MG63 (cell line): ENCODE measurements at places on chromosomes 3 and 15.

- DNase-seq: no peak
Observed at GRCh38 chr3:48026951-48027908, 11.0 kb upstream of the MAP4 start.

DNA sequence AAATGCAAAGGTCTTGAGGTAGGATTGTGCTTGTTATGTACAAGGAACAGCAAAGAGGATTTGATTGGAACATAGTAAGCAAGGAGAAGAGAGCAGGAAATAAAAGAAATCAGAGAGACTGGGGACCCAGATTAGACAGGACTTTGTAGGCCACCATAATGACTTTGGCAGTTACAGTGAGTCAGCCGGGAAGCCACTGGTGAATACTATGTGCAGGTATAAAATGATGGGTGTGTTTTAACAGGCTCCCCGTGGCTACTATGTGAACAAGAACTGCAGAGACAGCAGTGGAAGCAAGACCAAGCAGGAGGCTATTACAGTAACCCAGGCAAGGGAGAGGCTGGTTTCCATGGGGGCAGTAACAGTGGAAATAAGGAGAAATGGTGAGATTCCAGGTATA, 55.2 kb downstream of the NPTN start:
- no peak for DNase-seq

DNA sequence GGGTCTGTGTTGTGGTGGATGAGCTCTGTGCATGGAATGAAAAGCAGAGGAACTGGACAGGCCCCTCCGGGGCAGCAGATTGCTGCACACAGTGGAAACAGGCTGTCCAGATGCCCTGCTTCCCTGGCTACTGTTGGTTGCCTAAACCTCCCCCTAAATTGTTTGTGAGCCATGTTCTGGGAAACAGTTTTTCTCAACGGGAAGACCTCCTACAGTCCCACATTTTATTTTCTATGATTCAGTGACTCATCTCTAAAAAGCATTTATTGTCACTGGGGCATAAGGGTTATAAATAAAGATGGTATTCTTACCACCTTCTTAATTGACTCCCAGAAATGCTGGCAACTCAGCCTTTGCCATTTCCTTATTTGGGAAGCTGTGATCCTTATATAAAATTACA, 20.3 kb upstream of the PTPN9 start:
- no peak for DNase-seq

- no peak for DNase-seq
Observed at GRCh38 chr3:196216089-196216564, at the start of gene SLC51A. TSS of gene SLC51A (plus strand) at chr3:196216534. CDS start at chr3:196216713, 179 bp downstream.

- peak; percentile 70 for DNase-seq
Observed at GRCh38 chr3:58487140-58487886, 4.6 kb upstream of the KCTD6 start.

GRCh38 chr3:129461022-129461421, 21.0 kb downstream of the IFT122 start:
- no peak for DNase-seq

GRCh38 chr3:175477651-175478224, 618.6 kb downstream of the NAALADL2 start:
- DNase-seq: no peak

- peak; percentile 7 for DNase-seq
Observed at GRCh38 chr15:25892126-25892525, 29.0 kb upstream of the ATP10A start.

- DNase-seq: no peak
Observed at GRCh38 chr15:58043192-58043903, 22.2 kb downstream of the ALDH1A2 start.

DNA sequence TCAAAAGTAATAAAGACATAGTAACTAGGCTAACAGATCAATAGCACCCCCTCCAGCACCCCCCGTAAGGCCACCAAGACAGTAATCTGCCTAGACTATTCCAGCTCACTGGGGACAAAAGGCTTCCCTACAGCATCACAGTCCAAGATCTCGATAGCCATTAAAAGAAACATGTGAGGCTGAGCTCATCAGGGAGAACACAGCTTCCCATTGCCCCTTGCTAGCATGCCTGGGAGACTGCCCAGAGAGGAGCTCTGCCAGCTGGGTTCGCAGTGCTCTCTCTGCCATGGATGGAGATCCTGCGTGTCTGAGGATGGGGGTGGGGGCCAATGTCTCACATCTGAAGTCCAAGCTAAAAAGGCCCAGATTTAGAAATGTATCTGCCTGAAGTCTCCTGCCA, 17.8 kb downstream of the LRIG1 start:
- peak; percentile 70 for DNase-seq

- DNase-seq: no peak
Observed at GRCh38 chr15:73141216-73141900, 89.1 kb downstream of the NEO1 start.

- DNase-seq: no peak
Observed at GRCh38 chr3:118990823-118991560, 43.7 kb downstream of the IGSF11 start.

GRCh38 chr3:52834871-52835501, at the start of gene MUSTN1:
TSS of gene MUSTN1 (minus strand) at chr3:52835019. CDS start at chr3:52834948, 71 bp downstream.
- DNase-seq: no peak

- DNase-seq: no peak
Observed at GRCh38 chr3:49013738-49014660, 4.4 kb downstream of the DALRD3 start.

- no peak for DNase-seq
Observed at GRCh38 chr3:11661052-11661656, 17.4 kb upstream of the VGLL4 start.

DNA sequence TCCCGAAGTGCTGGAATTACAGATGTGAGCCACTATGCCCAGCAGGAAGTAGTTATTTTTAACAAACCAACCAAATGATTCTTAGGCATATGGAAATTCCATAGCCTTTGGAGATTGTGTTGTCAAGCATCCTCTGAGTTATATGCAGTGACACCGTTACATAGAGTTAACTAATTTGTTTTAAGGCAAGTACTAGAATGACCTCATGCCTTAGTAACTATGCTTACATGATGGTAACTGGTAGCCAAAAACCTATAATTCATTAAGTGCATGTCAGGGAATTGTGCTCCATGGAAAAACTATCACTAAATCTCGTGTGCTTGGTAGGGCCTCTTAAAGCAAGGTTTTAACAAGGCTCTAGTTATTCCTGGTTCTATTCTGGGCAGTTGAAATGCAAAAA, 392.8 kb downstream of the TUSC7 start:
- DNase-seq: no peak

DNA sequence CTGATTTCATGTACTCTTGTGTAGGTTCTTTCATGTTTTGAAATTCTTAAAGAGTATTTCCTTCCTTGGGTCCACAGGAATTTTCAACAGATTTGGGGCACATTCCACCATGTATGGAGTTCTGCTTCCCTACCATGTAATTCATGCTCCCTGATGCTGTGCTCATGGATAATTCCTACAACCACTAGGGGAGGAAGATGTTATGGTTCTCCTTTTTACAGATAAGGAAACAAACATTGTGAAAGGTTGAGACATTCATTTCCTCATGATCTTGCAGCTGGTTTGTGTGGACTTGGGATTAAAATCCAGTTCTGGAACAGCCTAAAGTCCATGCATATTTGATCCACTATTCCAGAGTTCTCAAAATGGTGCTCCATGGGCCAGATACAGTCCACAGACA, 174.9 kb upstream of the FRMD4B start:
- DNase-seq: no peak

DNA sequence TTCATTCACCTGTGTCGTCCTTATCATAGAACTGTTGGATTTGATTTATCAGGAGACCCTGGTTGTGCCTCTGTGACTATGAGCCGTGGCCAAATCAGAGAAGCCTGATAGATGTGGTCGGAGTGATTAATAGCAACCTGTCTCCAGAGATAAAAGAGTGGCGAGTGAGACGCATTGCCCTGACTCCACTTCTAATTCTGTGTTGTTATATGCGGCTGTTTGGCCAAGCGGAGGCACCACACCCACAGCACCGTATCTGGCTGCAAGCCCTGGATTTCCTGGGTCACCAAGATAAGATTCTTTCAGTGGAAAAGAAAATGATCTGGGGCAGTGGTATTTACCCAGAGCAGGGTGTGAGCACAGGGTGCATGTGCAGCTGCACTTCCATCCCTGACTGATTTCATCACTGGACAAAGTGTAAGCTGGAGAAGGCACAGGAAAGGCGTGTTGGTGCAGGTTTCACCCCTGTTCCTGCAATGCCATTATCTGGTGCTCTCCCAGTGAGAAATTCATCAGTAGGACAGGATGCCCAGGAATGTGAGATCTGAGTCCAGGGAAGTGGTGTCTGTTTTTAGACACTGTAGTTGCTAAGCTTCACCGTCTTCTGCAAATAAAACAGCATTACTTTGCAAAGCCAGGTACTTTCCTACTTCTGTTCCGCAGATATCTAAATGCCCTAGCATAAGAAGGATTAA, 84.6 kb downstream of the CD47 start:
- peak; percentile 29 for DNase-seq

DNA sequence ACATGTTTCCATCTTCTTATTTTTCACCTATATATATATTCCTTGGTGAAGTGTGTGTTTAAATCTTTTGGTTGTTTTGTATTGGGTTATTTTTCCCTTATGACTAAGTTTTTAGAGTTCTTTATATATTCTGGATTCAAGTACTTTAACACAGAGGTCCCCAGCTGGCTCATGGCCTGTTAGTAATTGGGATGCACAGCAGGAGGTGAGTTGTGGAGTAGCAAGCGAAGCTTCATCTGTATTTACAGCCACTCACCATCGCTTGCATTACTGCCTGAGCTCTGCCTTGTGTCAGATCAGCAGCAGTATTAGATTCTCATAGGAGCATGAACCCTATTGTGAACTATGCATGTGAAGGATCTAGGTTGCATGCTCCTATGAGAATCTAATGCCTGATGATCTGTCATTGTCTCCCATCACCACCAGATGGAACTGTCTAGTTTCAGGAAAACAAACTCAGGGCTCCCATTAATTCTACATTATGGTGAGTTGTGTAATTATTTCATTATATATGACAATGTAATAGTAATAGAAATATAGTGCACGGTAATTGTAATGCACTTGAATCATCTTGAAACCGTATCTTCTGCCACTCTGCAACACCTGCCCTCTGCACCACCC, 151.6 kb downstream of the RSRC1 start:
- DNase-seq: no peak

DNA sequence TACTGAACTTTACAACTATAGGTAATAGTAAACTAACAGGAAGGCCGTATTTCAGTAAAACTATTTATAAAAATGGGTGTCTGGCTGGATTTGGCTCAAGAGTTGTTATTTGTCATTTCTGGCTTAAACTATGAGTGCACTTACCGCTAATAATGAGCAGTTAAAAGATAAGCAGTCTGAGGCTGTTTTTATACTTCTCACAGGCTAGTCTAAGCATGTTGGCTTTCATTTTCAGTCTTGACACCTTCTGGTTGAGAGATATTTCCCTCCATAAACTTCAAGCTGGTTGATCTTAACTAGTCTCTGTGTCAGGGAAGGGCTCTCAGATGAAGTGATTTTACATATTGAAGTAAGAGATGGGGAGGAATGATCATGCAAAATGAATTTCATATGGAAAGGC, 96.1 kb downstream of the RSRC1 start:
- no peak for DNase-seq

DNA sequence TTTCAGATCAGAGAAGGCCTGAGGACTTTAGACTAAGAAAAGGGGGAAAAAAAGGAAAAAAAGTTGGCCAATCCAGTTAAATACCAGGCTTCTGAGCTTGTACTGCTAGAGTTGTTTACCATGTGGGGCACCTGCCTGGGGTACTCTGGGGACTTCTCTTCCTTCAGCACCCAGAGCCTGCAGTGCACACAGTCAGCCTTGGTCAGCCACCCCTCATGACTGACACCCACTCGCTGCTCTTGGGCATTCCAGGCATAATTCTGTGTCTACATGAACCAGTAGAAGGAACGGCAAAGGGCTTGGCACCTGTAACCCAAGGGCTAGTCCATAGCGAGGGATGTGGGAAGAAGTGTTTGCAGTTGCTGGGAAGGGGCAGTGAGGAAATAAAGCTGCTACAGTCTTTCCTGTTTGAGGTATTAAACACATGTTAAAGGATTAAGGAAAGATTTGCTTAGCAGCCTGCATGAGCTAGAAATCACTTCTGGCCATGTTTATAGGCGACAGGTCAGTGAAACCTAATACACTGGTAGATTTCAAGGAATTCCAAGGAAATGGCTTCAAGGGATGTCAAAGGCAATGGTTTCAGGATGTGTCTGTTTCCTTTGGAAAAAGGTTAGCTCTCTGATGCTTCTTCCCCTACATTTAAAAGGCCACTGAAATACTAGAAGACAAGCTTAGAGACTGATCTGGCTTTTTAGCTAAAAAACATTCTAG, 232.5 kb downstream of the CHST2 start:
- no peak for DNase-seq

- no peak for DNase-seq
Observed at GRCh38 chr3:11690863-11691766, 47.4 kb upstream of the VGLL4 start.

DNA sequence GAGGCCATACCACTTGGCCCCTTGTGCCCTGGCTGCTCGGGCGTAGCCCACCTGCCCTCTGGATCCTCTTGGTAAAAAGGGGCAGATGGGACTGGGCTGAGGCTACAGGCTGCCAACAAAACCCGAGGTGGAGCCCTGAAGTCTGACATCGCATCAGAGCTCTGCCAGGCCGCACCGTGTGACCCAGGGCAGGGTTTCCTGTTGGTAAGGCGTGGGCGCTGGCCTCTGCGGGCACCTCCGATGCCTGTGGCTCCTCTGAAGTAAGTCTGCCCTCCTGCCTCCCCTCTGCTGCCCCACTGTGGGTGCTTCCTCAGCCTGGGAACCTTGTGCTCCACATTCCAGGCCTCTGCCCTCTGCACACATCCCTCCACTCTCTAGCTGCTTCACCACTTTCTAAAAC, 8.9 kb downstream of the CHDH start:
- DNase-seq: no peak

DNA sequence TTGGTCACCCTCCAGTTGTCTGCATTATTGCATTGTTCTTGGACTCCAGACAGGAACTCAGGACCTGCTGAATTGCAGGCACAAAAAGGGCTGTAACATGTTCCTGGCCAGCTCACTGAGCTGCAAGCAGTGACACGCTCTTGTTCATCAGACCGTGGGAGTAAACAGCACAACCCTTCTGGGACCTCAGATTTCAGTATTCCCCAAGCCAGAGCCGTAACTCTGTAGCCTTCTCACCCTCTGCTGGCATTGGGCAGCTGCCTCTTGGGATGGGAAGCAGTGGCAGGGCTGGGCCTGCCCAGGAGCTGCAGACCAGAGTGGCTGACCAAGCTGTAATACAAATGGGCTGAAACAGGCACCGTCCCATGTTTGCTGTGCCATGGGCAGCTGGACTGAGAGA, 607.1 kb upstream of the BCHE start:
- peak; percentile 22 for DNase-seq

DNA sequence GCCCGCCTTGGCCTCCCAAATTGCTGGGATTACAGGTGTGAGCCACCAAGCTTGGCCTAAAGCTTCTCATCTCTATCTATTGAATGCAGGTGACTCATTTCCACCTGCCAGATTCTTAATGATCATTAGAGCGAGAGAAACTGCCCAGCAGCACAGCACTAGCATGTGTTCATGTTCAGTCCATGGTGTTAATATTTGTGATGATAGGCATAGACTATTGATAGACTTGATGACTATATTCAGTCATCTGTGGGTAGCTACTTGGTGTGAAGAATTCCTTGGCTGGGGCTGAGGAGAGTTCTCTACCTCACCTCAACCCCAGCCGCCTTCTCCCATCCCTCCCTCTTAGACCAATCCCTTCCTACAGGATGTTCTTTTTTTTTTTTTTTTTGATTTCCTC, 60.0 kb downstream of the ST6GAL1 start:
- no peak for DNase-seq

- no peak for DNase-seq
Observed at GRCh38 chr3:156317462-156318074, 197.2 kb downstream of the KCNAB1 start.
